ENCODE measurements at places on chromosomes 7 and 10. TPM values are rescaled to one million over a fixed set of nuclear protein-coding genes. Genes with fewer than 3 reads are reported as not detected.

Gene ZNF12
- 28.3 TPM for total RNA-seq

Gene SLC26A3
- total RNA-seq, result 856 TPM

Gene GHITM
- 129 TPM for total RNA-seq

Gene MLXIPL
- 117 TPM for total RNA-seq

Gene CCDC172
- total RNA-seq, result not detected

Gene BMPER
- 5.0 TPM for total RNA-seq

DNA sequence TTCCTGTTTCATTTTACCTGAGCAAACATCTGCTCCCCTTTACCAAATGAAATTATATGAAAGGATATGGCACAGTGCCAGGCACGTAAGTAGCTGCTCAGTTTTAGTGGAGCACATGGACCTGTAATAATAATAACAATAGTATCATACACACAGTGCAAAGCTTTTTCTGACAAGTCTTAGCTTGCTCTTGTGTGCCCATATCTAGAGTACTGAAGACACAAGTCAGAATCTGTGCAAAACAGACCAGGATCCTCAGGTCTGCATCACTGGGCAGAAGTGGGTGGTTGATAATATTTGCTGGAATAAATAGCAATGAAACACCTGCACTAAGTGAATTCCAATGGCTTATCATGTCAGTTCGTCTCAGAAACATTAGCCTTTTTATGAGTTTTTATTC lies 85.5 kb upstream of the DKK1 start:
- DNase-seq, result no peak

DNA sequence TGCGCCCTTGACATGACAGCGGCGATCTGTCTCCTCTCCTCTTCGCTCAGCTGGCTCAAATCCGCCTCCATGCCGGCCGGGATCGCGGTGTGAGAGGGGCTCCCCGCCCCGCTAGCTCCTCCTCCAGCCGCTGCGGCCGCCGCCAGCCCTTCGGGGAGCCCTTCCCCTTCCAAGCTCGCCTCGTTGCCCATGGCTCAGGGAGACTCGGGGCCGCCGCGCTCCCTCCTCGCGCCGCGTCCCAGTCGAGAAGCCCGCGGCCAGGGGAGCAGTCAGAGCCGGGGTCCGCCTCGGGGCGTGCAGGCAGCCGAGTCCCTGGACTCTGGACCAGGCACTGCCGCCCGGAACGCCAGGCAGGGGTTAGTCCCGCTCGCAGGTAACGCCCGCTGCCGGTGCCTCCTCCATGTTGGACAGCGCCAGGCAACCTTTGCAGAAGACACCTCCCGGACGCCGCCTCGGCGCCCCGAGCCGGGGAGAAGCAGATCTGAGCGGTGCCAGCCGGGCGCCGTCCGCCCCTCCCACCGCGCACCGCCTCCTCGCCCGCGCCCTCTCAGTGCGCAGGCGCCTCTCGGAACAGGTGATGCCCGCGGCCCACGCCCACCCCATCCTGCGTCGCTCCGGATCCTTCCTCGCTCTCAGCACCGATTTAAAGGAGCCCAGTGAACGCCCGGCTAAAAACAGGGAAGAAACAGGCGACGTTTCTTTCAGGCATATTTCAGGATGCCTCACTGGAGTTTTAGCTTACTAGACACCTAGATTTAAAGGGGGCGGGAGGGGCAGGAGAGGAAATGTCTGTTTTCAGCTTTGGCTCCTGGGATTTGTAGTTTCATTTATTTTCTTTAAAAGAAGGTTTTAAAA lies at the start of gene PCLO:
TSS of gene PCLO (minus strand) at position 483 of the 855 bp plus-strand sequence. CDS start at position 191, 292 bp downstream.
- DNase-seq, result peak; percentile 88

DNA sequence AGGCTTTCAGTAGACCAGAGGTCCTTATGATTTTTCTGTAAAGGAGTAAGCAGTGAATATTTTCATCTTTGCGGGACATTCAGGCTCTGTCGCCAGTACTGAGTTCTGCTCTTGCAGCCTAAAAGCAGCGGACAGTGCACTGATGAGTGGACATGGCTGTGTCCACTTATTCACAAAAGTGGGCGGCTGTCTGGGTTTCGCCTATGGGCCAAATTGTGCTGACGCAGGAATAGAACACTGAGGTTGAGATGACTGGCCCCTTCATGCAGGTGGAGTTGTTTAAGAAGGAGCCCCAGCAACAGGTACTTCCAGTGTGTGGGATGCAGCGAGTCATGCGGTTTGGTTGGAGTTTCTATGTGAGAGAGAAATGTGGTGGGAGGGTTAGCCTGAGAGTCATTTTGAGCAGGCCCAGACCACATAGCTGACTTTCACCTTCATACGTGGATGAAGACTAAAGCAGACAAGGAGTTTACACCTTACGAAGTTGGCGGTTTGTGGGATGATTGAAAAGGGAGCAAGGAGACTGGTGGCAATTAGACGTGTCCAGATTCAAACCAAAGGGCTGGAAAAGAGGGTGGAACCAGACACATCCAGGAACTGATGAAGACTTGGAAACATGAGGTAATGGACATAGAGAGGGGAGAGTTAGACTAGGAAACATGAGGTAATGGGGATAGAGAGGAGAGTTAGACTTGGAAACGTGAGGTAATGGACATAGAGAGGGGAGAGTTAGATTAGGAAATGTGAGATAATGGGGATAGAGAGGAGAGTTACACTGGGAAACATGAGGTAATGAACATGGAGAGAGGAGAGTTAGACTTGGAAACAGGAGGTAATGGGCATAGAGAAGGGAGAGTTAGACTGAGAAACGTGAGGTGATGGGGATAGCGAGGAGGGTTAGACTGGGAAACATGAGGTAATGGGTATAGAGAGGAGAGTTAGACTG lies 38.2 kb downstream of the WDR37 start:
- no peak for DNase-seq

DNA sequence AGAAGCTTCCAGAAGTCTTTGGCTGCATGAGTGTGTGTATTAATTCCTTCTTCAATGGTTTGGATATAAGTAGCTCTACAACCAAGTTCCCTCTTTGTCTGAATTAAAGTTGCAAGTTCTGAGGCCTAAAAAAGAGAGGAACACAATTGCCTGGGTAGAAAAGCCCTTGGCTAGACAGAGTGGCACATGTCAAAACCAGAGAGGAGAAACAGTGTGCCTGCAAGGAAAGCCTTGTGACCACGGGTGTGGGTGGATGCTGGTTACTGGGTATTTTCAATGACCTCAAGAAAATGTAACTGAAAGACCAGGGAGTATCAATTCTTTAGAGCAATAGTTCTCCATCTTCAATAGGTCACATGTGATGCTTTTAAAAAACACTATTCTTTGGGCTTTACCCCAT lies 148.3 kb downstream of the SVIL start:
- DNase-seq, result no peak
